ENCODE measurements at places on chromosomes 3 and 15. TPM values are rescaled to one million over a fixed set of nuclear protein-coding genes. Genes with fewer than 3 reads are reported as not detected.

TMEM108 gene
- not detected for total RNA-seq

ATXN7 gene
- 9.2 TPM for total RNA-seq

RYR3 gene
- total RNA-seq, result not detected

SLC51A gene
- not detected for total RNA-seq

GABRB3 gene
- total RNA-seq, result under 0.01 TPM

AMT gene
- 0.09 TPM for total RNA-seq

EXOG gene
- 5.9 TPM for total RNA-seq

LRRN1 gene
- not detected for total RNA-seq

LRRC2 gene
- 0.17 TPM for total RNA-seq

REC114 gene
- total RNA-seq, result not detected

ANKRD28 gene
- total RNA-seq, result 72.7 TPM

ZBTB47 gene
- total RNA-seq, result 21.8 TPM

XCR1 gene
- not detected for total RNA-seq

EXD1 gene
- total RNA-seq, result not detected

GASK1A gene
- total RNA-seq, result 0.09 TPM

Data from dermis lymphatic vessel endothelial cell (primary cell).